Left forelimb (tissue), 1 donor: ENCODE measurements at places on chromosomes 7 and 10.

DNA sequence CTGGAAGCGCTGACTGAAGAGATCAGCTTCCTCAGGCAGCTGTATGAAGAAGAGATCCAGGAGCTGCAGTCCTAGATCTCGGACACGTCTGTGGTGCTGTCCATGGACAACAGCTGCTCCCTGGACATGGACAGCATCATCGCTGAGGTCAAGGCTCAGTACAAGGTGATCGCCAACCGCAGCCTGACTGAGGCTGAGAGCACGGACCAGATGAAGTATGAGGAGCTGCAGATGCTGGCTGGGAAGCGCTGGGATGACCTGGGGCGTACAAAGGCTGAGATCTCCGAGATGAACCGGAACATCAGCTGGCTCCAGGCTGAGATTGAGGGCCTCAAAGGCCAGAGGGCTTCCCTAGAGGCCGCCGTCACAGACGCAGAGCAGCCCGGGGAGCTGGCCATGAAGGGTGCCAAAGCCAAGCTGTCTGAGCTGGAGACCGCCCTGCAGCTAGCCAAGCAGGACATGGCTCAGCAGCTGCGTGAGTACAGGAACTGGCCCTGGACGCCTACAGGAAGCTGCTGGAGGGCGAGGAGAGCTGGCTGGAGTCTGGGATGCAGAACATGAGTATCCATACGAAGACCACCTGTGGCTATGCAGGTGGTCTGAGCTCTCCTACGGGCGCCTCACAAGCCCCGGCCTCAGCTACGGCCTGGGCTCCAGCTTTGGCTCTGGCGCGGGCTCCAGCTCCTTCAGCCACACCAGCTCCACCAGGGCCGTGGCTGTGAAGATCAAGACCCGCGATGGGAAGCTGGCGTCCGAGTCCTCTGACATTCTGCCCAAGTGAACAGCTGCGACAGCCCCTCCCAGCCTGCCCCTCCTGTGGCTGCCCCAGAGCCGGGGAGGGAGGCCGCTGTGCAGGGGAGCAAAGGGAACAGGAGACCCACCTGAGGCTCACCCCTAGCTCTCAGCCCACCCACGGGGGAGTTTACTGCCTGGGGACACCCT lies 24.9 kb upstream of the AMPH start:
- no peak for DNase-seq

DNA sequence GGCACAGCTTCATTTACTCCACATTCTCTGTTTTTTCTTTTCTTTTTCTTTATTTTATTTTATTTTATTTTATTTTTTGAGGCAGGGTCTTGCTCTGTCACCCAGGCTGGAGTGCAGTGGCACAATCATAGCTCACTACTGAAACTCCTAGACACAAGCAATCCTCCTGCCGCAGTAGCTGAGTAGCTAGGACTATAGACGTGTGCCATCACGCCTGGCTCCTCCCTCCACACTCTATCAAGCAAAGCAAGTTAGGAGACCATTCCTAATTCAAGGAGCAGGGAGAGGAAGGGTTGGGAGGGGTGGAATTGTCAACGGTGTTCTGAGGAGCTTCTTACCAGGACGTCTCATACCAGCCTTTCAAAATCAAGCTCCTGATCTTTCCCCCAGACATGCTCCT lies 52.4 kb downstream of the OAT start:
- no peak for DNase-seq

GRCh38 chr10:61024151-61024855 lies 80.3 kb upstream of the RHOBTB1 start:
- no peak for DNase-seq

- no peak for DNase-seq
These were observed 301.7 kb downstream of the CSTF2T start for GRCh38 chr10:51397695-51398094.

- DNase-seq = no peak
These were observed 109.8 kb upstream of the NOBOX start for GRCh38 chr7:144513334-144513733.

DNA sequence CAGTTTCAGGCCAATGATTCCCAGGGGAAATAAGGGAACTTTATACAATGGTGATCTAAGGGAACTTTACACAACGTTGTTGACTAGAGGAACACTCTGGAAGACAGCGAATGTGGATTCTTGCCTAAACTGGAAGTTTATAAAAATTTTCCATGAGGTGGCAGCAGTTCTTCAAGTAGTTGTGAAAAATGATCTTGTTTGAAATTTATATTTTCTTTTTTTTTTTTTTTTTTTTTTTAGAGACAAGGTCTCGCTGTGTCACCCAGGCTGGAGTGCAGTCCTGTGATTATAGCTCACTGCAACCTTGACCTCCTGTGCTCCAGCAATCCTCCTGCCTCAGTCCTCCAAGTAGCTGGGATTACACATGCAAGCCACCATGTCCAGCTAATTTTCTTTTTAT lies 32.1 kb upstream of the GTF2I start:
- no peak for DNase-seq
